Anterior cingulate cortex (tissue), 58 donors: ENCODE measurements at places on chromosomes 16 and 17.

- no peak for DNase-seq
These were observed 5.8 kb upstream of the MYO1D start for GRCh38 chr17:32882734-32883133.

DNA sequence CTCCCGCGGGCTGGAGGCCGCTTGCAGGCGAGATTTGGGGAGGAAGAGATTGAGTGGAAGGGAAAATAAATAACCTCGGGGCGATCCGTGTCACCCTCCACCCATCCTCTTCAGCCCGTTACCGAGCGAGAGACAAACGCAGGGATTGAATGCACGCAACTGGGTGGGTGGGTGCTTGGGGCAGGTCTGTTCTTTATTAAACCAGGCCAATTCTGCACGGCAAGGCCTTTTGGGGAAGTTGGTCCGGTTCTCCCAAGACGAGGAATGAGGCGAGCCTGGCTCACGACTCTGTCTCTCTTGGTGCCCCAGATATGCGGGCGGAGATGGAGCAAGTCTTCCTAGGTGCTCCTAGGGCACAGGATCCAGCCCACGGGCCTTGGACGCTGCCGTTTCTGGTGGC is 396 bp upstream of the HOXB7 start:
- DNase-seq: no peak

DNA sequence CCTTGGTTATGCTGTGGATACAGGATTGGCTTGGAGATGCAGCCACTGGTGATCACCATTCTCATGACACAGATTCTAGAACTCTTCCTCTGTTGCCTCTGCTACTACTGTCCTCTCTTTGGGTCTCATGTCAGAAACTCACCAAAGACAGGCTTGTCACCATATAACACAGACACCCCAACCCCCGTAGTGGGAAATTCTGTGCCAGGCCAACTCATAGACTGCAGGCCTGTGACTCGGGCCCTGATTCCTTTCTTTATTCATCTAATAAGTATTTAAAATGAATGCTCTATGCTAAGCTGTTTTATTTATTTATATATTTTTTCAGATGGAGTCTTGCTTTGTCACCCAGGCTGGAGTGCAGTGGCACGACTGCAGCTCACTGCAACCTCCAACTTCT is 9.5 kb downstream of the CYB5D2 start:
- DNase-seq: no peak

DNA sequence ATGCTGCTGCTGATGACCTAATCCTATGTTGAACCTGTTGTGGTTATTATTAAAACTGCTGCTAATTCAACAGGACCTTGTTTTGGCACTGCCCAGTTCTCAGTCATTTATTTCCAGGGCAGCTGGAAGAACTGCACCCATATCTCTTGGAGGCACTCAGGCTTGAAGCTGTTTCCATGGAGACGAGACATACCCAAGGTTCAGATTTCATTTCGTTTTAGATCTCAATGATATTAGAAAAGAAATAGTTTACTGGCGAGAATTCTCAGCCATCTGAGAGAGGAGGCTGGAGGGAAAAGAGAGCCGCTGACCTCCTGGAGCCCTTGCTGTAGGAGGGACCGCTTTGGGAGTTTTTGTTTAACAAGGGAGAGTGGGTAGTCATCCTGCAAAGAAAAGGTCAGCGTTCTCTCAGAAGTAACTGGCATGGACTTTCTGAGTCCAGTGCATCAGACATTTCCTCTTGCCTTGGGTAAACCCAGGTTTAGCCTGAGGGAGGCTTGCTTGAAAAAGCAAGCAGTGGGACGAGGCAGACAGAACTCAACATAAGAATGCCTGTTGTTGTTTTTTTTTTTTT is 75.4 kb downstream of the YPEL2 start:
- DNase-seq: no peak

- DNase-seq: no peak
These were observed 2.7 kb upstream of the FASN start for GRCh38 chr17:82100502-82101298.

GRCh38 chr17:32998887-32999228 is 7.2 kb downstream of the SPACA3 start:
- DNase-seq: no peak

DNA sequence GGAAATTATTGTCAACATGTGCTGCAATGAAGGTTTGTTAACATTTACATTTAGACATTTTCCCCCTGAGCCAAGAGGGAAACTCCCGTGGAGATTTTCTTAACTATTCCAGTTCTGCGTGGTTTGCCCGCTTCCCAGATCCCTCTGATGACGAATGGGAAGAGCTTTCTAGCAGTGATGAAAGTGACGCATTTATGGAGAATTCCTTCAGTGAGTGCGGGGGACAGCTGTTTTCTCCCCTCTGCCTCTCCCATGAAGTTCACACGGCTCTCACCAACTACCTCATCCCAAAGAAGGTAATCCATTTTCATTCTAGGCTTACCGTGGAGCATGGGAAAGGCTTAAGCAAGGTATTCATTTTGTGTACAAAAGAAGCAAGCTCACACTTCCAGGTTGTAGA is 18.2 kb downstream of the HEATR3 start:
- no peak for DNase-seq

DNA sequence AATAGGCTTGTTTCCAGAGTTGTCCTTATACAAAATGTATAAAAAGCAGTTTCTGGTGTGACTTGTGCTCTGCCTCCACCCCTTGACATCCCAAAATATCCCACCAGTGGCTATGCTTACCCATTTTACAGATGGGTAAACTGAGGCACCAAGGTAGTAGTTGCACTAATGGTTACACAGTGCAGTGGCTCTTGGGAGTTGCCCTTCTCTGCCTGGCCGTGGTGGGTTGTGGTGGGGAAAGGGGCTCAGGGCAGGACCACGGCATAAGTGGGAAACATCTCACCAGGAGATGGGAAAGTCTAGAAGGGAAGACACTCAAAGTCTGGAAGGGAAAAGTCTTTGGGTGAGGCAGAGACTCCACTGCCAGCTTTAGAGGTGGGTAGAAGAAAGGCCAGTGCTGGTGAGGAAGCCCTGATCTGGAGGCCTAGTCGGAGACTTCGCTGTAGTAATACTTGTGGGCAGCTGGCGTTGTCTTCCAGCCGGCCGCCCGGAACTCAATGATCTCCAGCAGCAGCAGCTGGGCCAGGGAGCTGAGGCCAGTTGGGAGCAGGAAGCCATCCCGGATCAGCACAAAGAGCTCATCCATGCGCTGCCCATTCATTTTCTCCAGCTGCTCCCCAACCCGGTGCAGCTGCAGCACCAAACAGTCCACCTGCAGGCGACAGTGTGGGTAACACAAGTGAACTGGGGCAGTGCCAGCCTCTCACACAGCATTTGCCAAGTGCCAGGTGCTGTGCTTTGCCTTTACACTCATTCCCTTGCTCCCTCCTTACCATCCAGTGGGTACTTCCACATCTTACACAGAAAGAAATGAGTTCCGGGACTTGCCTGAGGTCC is 4.5 kb downstream of the MIF4GD start:
- no peak for DNase-seq

- no peak for DNase-seq
These were observed 41.0 kb downstream of the STAT3 start for GRCh38 chr17:42347198-42347597.

GRCh38 chr17:45578516-45579455 is 88.3 kb upstream of the PLEKHM1 start:
- DNase-seq: no peak

DNA sequence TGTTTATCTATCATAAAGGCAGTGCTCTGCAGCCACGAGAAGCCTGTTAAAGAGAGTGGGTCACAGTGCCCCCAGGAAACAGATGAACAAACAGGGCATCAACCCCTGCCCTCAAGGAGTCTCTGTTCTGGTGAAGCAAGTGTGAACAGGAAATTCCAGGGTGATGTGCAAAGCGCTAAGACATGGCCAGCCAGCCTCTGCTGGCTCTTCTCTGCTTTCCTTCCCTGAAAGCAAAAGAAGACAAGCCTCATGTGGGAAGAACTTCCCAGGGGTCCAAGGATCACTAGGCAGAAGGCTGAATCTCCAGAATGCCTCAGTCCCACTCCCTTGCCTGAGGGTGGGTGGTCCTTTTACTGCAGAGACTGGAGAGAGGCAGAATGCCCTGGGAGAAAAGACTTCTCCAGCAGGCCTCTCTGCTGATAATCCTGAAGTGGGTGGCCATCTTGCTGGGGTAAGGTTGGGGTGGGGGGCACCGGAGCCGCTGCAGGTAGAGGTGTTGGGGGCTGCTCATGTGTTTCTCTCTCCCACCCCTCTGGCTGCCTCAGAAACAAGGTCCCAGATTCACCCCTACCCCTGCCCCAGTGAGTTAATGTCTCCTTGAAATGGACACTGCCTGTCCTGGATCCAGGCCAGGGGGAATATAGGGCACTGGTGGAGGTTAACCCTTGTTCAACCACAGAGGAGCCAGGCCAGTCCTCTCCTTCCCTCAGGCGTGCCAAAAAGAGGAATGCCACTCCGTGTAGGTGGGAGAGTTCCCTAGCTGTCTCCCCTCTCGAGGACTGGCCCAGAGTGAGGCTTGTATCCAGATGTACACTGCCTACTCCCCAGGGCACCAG is 2.4 kb downstream of the ANKRD13B start:
- DNase-seq: no peak
